IPS DF 6.9 (cell line): ENCODE measurements at places on chromosomes 4 and X.

- no peak for DNase-seq
These were observed 263.0 kb upstream of the RPS6KA3 start for GRCh38 chrX:20529711-20530110.

DNA sequence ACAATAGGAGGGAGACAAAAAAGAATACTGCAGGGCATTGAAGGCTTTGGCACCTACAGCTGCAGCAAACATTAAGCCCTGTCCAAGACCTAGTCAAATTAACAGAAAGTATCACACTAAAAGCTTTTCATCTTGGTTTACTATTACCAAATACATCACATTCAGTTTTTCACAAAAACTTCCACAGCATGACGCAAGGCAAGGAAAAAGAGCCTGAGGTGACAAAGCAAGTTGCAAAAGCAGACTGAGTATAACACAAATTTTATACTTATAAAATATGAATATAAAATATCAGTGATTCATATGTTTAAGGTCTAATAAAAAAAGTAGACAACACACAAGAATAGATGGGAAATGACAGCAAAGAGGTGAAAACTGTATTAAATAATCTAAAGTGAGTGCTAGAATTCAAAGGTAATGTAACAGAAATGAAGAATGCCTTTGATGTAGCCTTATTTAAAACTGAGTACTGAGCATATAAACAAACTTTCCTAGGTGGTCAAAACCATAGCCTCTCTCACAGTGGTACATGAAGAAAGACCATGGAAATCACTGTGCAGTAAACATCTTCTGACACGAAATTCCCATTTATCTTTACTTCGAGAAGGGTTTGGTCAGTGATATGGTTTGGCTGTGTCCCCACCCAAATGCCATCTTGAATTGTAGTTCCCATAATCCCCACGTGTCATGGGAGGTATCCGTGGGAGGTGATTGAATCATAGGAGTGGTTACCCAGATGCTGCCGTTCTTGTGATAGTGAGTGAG, 27.7 kb upstream of the MAGEA11 start:
- DNase-seq, result no peak

DNA sequence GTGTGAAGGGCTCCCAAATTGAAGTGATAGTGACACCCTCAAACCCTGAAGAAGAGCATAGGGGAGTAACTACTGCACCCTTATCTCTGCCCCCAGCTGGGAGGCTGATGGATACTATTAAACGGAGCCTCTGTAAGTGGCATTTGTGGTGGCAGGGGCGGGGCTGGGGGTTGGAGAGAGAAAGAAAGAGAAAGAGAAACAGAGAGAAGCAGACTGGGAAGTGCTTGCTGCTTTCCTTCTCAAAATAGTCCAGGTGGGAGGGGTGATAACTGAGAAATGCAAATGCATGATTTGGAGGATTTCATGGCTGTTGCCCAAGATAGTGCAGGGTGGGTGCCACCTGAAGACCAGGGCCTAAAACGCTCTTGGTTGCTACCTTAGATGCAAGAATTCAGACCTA, 253.5 kb upstream of the GATB start:
- no peak for DNase-seq

DNA sequence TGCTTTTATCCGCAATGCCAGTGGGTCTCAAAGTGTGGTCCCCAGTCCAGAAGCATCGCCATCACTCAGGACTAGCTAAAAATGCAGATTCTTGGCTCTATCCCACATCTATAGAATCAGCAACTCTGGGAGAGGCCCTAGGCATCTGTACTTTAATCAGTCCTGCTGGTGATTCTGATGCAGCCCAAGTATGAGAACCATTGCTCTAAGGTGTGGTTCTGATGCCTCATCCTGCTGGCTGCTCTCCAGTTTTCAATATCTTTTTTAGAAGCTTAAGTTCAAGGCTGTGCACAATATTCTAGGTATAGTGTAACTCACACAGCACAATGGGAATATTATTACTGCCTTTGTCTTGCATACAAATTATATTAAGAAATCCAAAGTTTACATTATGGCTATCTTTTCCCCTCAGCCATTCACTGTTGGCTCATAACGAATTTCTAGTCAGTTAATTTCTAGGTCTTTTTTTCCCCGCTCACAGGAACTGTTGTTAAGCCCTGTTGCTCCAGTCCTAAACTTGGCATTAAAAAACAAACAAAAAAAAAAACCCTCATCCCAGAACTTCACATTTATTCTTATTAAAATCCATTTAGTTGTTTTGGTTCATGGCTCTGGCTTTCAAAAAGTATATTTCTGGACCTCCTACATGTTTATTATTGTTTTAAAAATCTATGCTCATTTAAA, 109.1 kb downstream of the PHEX start:
- DNase-seq, result no peak
